ENCODE measurements at places on chromosomes 3 and 15.

- DNase-seq, result no peak
Measured at GRCh38 chr15:94414916-94415315, 183.6 kb downstream of the MCTP2 start.

- DNase-seq, result no peak
Measured at GRCh38 chr3:30471066-30471465, 135.3 kb upstream of the TGFBR2 start.

DNA sequence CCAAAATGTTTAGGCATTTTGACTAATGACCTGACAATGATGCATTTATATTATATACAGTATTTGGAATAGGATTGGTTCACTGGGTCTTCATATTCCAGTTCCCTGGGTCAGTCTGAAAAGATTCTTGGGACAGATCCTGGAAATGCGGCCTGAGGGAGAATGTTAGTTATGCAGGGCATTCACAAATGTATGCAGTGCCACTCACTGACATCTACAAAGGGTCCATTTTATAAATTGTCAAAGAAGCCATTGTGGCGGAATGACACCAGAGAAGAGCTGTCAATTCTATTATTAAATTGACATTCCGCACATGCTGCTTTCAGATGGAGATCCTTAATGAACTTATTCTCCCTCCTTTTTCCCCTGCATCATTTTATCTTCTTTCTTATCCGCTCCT, 176.6 kb downstream of the VGLL3 start:
- no peak for DNase-seq

DNA sequence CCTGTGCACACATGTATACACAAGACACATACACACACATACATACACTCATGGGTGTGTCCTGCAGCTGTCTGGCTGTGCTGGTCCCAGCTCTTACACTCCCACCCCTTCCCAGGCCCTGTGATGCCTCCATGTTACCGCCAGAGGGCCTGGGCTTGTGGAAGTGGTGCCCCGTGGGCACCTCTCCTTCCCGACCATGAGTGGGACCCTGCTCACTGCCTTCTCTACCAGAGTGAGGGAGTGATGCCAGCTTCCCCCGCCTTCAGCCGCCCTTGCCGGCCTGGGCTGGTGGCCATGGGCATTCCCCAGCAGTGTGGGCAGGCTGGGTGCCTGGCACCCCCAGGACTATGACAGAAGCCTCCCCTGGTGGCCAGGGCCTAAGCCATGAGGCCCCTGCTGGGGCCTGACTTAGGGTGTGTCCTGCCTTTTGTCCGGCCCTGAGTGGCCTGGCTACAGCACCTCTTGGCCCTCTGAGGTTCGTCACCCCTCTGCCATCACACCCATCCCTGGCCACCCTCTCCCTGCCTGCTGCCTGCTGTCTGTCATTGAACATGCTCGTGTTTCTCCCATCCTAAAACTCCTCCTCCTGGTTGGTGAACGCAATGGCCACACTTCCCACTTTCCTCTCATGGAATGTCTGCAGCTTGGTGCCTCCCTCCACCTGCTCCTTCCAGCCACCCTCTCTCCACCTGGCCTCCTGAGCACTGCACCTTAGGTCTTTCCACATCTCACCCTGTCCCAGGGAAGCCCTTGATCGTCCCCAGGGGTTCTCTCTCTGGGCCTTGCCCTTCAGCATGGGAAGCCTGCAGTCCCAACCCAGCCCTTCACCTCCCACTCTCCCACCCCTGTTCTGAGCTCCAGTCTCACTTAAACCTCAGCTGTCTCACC, 14.6 kb downstream of the HDAC11 start:
- no peak for DNase-seq

DNA sequence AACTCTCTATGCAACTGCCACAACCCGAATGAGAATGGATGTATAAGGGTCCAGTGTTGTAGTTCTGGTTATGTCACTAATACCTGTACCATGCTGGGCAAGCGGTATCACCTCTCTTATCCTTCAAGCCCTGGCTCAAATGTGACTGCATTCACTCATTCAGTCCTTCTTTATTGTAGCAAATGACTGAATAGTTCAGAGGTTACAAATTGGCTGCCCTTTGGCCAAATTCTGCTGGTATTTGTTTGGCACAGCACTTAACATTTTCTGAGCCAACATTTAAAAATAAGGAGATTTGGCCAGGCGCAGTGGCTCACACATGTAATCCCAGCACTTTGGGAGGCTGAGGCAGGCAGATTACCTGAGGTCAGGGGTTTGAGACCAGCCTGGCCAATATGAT, 47.5 kb downstream of the DLEC1 start:
- no peak for DNase-seq

GRCh38 chr3:38031022-38031994, 1.9 kb upstream of the PLCD1 start:
- no peak for DNase-seq

DNA sequence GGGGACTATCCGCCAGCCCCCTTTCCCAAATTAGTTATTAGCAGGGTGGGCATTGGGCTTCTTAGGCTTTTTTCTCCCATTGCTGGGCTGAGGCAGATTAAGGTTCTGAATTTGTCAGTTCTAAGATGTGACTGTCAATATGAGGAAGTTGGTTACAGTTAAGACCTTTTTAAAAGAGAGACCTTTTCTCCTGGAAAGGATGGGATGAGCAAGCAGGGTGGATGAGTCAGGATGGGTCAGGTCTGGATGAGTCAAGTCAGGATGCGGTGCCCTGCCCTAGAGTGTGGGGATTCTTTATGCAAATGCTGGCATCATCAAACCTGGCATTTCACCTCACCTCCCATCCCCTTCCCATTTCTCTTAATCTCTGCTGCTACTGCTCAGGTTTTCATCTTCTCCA, 1.9 kb downstream of the AEN start:
- DNase-seq, result no peak

DNA sequence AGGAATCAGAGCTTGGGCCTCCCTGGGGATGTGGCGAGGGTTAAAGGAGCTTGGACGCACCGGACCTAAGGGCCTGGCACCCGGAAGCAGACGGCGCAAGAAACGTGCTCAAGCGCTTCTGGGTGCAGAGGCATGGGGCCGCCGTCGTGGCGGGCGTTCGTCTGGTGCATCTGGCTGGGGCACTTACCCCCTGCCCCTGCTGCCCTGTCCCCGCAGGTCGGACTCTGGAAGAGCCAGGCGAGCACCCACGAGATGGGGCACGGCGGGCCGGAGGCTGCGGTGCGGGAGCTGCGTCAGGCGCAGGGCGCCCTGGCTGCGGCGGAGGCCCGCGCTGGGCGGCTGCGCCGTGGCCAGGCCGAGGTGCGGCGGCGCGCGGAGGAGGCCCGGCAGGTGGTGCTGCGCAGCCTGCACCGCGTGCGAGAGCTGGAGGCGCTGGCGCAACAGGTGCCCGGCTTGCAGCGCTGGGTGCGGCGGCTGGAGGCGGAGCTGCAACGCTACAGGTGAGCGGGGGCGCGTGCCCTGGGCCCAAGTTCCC, 2.5 kb downstream of the EFCC1 start:
- peak; percentile 27 for DNase-seq

- no peak for DNase-seq
Measured at GRCh38 chr15:75208501-75209288, 7.0 kb downstream of the C15orf39 start.

GRCh38 chr15:48406911-48407310, 75.7 kb downstream of the DUT start:
- DNase-seq, result no peak

DNA sequence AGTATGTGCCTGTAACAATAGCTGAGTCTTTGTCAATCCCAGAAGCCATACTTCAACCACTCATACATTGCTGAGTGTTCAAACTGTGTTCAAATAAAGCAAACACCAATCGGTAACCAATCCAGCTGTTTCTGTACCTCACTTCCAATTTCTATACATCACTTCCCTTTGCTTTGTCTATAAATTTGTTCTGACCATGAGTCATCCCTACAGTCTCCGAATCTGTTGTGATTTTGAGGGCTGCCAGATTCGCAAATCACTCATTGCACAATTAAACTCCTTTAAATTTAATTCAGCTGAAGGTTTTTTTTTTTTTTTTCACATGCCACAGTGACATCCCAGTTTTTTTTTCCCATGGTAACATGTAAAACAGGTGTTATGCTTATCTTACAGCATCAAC, 870.3 kb downstream of the NAALADL2 start:
- DNase-seq, result no peak

DNA sequence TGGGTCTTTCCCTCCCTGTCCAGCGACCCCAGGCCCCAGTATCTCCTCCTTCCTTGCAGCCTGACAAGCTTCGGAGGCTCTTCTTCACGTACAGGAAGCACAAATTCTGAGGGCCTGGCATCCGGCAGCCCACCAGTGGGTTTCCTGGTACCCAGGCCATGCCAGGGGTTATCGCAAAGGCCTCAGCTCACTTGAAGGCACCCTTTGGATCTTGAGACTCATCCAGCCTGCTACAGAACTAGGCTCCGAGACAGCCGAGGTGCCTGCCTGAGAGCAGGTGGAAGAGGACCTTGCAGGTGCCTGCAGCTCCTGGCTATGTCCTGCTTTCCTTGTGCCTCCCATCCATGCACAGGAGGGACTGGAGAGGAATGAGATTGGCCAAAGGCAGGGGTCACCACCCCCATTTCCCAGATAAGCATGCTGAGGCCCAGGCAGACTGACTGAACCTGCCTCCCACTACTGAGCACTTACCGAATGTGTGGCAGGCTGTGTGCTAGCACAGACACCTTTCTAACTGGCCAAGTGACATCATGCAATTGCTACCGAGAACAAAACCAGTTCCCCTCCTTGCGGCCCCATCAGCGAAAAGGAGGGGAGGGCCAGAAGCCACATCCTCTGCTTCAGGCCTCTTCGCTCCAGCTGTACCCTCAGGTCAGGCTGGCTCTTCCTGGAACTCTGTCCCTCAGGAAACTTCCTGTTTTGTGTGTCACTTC, 11.2 kb downstream of the SH2D7 start:
- no peak for DNase-seq
